ENCODE measurements at places on chromosomes 4 and X. TPM values are rescaled to one million over a fixed set of nuclear protein-coding genes. Genes with fewer than 3 reads are reported as not detected.

The ARMCX6 gene
- 18.3 TPM for polyA plus RNA-seq

The GUCY1B1 gene
- polyA plus RNA-seq = 1.5 TPM

The CDS1 gene
- 8.7 TPM for polyA plus RNA-seq

The POU4F2 gene
- polyA plus RNA-seq = not detected

The FANCB gene
- 0.89 TPM for polyA plus RNA-seq

The TRAM1L1 gene
- 0.89 TPM for polyA plus RNA-seq

The MAGEA8 gene
- polyA plus RNA-seq = not detected

The TMPRSS11D gene
- not detected for polyA plus RNA-seq

The TMEM35A gene
- polyA plus RNA-seq = 3.9 TPM

The EREG gene
- not detected for polyA plus RNA-seq

The TENM3 gene
- 36.9 TPM for polyA plus RNA-seq

The CXCL5 gene
- polyA plus RNA-seq = 8.5 TPM

The LIMCH1 gene
- 3.0 TPM for polyA plus RNA-seq

The P2RY8 gene
- 0.15 TPM for polyA plus RNA-seq

The TLR10 gene
- not detected for polyA plus RNA-seq

The VSIG4 gene
- polyA plus RNA-seq = not detected

Data from H1 (cell line).